ENCODE measurements at places on chromosomes 13 and 19.

GRCh38 chr13:79870766-79871165, 389.8 kb downstream of the NDFIP2 start:
- no peak for DNase-seq

- no peak for DNase-seq
These were observed 942.4 kb upstream of the PRR20A start for GRCh38 chr13:56198350-56198749.

- peak; percentile 30 for DNase-seq
These were observed 719.4 kb downstream of the DIAPH3 start for GRCh38 chr13:59444210-59444857.

DNA sequence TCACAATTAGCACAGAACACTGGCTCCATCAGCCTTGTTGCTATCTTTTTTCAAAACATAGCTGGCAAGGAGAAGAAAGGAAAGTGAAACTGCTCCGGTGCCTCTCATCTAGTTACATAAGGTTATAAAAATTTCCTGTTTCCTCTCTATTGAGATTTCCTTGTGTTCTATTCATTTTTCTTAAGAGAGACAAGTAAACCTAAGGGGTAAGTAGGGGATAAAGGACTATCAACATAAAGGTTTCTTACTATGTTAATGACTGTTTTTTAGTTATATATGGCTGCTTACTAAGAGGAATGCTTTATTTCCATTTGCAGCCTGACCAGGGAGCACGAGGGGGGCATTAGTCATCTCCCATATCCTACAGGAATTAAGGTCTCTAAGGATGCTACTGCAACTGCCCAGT, 73.2 kb upstream of the MLNR start:
- DNase-seq, result no peak

DNA sequence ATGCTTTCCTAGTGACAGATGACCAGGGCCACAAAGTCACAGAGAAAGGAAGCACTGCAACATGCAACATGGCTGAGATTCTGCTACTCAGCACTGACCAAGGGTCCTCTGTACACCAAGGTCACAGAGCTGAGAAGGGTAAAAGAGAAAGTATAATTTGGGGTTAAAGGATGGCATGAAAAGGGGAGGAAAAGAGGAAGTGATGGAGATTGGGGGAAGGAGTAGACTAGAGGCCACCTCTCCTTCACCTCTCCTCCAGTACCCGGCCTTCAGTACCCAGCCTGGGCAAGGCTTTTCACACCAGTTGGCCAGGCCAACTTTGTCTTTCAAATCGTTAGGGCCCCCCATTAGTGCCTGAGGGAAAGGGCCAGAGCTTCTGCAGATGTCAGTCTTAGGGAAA, 6.3 kb upstream of the RPS19 start:
- no peak for DNase-seq

DNA sequence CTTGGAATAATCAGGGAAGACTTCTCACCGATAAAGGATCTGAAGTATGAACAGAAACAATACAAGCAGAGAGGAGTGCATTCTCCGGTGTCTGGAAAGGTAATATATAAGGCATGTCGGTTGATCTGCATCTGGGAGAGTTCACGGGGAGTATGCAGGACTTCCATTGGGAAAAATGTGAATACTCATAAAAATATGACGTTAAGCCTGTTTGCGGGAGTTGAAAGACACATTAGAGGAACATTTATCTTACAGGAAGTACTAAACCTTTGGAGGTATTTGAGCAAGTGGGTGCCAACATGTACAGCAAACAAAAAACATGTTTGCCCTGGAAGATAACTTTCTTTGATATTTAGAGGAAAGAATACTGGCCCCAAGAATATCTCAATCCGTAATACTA, 286.8 kb downstream of the SLITRK6 start:
- no peak for DNase-seq

DNA sequence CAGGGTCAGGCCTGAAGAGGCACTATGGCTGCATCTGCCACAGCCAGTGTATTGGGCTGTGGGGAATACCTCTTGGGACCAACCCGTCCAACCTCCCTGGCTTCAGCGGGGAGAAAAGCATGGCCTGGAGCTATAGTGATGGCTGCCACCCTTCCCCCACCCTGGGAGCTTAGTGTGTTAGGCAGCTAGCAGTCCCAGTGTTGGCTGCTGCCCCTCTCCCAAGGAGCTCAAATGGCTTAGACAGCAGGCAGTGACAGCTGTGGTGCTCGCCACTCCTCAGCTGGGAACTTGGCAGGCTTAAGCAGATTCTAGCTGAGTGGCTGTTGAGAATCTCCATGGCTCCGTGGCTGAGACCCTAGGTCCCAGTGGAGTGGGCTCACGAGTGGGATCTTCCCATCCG, 19.7 kb downstream of the ACOD1 start:
- DNase-seq, result peak; percentile 83
